ENCODE measurements at places on chromosomes 13 and 19.

GRCh38 chr13:108176685-108177274 lies 38.6 kb downstream of the LIG4 start:
- no peak for DNase-seq

DNA sequence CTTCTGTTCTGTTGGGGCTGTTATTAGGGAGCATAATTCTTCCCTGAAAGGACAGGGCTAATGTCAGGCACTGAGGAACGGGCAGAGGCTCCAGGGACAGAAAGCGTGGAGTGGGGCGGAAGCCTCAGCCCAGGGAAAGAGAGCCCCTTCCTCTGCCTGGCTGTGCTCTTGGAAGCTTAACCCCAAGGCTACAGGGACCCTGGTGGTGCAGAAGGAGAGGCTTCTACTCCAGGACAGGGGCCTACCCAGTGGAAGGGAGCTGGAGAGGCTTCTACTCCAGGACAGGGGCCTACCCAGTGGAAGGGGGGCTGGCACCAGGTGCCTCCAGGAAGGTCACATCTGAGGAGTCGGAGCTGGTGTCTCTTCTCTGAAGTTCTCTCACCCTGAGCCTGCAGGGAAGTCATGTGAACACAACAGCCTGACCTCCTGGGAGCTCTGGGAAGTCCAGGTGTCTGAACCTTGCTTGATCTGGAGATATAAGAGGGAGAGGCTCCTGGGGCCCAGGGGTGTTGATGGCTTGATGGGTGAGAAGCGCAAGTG lies 159.5 kb upstream of the SOX1 start:
- no peak for DNase-seq

- no peak for DNase-seq
Measured at GRCh38 chr19:42531313-42531712, 3.0 kb upstream of the CEACAM1 start.

DNA sequence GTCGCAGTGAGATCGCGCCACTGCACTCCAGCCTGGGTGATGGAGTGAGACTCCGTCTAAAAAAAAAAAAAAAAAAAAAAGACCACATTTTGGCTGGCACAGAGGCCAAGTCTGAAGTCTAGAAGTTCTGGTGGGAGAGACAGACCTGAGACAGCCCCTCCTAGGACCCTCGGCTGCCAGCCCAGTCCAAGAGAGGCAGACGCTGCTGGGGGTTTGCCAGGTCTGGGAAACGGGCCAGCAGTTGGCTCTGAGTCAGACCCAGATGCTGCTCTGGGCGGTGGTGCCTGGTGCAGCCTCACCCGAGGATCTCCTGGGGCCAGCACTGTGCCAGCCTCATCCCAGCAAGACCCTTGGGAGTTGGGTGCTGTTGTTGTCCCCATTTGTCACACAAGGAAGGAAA lies 5.8 kb downstream of the FCHO1 start:
- no peak for DNase-seq

- no peak for DNase-seq
Measured at GRCh38 chr13:19601749-19602725, 31.4 kb upstream of the MPHOSPH8 start.

DNA sequence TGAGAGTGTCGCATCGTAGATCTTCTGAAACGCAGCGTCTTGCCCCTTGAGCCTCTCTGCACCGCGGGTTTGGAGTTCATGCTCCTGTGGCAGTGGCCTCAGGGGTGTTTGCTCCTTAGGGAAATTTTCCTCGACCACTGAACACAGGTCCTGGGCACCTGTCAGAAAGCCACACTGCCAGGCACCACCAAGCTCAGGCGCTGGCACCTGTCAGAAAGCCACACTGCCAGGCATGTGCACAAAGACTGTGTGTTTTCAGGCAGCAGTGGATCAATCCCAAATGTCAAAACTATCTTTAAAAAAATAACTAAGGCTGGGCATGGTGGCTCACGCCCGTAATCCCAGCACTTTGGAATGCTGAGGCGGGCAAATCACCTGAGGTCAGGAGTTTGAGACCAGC lies 87.1 kb downstream of the ATP11A start:
- no peak for DNase-seq

All from NCI-H187 treated with DMSO at 0.1 percent for 48 hours (cell line).